ENCODE measurements at places on chromosomes 1 and 21.
A peak's percentile ranks its signal among the peaks of the same experiment; 100 is the strongest.

- DNase-seq: no peak
Observed at GRCh38 chr1:61226791-61227567, 144.6 kb downstream of the NFIA start.

GRCh38 chr1:32464716-32465577, at the start of gene ZBTB8B:
Gene ZBTB8B (plus strand): TSS chr1:32465072. CDS start chr1:32470625, 5,553 bp downstream.
- peak; percentile 84 for DNase-seq

DNA sequence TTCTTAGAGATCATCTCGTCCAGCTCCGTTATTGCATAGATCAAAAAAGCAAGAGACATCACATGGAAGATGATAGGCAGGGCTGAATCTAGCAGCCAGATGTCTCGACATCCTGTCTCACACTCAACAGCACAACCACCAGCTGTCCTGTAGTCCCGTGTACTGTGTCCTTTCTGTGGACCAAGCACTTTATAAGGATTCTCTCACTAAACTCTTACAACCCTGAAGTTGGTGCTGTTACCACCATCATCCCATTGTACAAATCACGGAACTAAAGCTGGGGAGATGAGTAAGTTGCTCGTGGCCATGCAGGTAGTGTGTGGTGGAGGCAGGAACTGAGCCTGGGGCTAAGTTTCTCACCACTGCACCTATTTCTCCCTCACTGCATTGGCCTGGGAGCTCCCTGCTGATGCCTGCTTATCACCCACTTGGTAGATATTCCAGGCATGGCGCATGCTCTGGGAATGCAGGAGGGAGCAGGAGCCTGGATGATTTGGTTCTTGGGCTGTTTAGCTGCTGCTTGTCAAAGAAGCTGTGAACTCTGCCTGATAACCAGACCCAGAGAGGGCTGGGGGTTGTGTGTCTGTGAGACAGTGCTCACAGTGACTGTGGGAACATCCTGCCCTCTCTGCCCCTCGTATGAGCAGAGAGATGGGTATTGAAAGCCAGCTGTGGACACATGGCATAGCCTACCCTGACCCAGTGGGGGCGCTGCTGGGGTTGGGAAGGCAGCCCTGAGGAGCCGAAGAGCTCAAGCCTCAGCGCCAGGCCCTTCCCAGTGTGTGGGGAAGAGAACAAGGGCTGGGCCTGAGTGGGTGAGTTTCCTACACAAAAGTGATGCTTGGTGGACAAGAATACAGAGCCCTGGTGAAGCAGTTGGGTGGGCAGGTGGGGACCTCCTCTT, 13.6 kb downstream of the PPFIA4 start:
- no peak for DNase-seq

- no peak for DNase-seq
Observed at GRCh38 chr1:7932524-7933138, 8.0 kb downstream of the TNFRSF9 start.

DNA sequence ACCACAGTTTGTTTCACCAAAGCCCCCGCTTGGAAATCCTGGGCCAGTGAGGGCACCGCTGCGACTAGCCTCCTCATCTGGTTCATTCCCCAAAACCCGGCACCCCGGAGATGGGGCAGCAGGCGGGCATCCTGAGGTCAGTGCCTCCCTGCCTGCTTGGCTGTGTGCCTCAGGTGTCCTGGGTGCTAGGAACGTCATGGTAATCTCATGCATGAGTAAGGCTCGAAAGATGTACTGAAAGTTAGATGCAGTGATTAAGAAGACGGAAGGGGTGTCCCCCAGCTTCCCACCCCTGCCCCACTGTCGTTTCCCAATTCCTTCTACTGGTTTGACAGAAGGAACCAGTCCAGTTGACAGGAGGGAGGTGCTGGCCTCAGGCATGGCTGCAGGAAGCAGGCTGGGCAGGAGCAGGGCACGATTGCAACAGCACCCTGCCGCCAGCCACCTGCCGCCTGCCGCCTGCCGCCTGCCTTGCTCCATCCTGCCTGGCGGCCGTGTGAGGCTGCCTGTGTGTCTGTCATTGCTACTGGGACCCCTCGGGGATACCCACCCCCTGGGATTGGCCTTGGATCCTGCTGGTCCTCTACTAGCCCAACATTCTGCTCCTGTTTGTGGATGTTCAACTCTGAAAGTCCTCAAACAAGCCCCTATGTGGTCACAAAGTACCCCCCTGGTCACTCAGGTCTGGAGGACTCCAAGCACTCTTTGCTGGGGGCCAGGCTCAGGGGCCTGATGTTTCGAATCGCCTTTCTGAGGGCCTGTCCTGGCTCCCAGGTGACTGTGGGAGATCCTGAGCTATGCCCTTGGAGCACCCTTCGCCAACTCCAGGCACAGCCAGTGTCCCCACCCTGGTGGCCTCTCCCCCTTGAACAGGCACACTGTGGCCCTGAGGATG, 73.0 kb upstream of the IFFO2 start:
- DNase-seq: no peak

DNA sequence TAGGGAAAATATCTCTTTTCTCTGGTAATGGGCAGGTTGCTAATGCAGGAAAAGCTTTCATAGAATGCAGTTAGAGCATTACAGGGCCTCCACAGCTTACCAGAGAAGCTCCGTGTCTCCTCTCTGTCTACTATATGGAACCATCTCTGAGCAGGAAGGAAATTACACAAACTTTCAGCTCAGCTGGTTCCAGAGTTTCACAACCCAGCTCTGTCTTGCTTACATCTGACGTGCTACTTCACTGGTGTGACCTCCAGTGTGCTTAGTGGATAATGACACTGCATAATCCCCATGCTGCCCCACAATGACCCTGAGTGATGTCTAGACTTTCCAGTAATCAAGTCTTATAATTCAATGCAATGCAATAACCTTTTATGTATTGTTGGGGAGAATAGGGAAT, 4.3 kb upstream of the FGGY start:
- no peak for DNase-seq

GRCh38 chr21:32048353-32048752, 175.5 kb downstream of the HUNK start:
- DNase-seq: no peak

DNA sequence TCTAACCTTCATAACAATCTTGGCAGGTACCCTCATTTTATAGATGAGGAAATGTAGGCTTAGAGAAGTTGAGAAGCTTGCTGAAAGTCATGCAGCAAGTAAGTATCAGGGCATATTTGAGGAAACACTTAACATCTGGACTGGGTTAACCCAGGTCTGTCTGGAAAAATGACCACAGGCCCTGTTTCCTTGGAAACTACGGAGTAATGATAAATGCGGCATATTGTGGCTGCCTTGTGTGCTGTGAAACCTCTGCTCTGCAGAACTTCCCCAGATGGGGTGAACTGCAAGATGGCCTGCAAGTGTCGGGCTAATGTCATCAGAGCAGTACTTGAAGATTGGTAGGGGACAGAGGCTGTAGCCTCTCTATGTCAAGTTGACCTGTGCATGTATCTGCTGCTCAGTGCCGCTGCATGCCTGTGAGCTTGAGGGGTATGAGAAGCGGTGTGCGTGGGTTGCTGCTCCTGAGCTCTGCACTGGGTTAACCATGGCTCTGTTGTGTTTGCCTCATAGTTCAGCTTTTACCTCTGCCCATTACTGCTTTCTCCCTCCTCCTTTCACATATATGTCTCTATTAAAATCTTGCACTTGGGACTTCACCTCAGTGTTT, 83.1 kb downstream of the WDR3 start:
- no peak for DNase-seq
